Airway epithelial cell (primary cell): ENCODE measurements at places on chromosomes 5 and 9. TPM values are rescaled to one million over a fixed set of nuclear protein-coding genes. Genes with fewer than 3 reads are reported as not detected.

C9orf50 gene
- total RNA-seq, result not detected in 2 replicates

LCN1 gene
- not detected in 2 replicates for total RNA-seq

ANKRD18A gene
- 0.98 and 1.6 TPM in 2 replicates for total RNA-seq

GPR21 gene
- total RNA-seq, result 0.28 and 0.42 TPM in 2 replicates

RASEF gene
- total RNA-seq, result 7.5 and 8.3 TPM in 2 replicates
